Cerebellar nuclear complex (tissue), 1 donor: ENCODE measurements at places on chromosomes 1 and 21.

- DNase-seq = no peak
Measured at GRCh38 chr1:2587071-2587859, 688 bp downstream of the PRXL2B start.

GRCh38 chr21:14312871-14313270 lies 70.1 kb downstream of the HSPA13 start:
- DNase-seq = no peak

GRCh38 chr1:68211761-68212380 lies 20.5 kb downstream of the WLS start:
- no peak for DNase-seq

DNA sequence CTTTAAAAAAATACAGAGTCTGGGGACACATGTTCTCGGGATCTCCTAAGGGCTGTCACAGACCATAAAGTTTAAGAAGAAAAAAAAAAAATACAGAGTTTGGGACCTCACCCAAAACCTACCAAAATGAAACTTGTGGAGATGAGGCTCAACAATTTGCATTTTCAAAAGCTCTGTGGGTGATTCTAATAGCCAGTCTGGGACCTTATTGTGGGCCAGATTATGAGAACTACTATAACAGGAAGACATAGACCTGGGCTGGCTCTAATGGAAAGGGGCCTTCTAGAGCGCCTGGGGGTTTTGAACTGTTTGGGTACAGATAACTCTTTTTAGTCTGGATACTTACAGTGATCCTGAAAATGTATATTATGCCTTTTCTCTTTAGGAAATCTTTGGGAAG lies 69.1 kb downstream of the LAMC1 start:
- no peak for DNase-seq

DNA sequence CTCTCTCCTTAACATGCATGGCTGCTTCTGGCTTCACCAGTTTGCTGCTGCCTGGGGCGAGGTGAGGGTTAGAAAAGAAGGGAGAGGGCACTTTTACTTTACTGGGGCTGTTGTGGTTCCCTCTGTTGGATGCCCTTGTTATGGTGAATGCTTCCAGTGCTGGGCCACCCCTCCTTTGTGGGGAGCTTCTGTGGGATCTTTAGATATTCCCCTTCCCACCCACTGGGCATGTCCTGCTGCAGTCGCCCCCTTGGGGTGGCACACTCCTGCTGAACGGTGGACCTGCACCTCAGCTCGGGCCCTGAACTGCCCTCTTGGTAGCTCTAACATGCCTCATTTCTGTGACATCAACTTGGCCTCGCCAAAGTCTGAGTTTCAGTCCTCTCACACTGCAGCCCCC lies 6.0 kb downstream of the TNN start:
- DNase-seq = no peak

DNA sequence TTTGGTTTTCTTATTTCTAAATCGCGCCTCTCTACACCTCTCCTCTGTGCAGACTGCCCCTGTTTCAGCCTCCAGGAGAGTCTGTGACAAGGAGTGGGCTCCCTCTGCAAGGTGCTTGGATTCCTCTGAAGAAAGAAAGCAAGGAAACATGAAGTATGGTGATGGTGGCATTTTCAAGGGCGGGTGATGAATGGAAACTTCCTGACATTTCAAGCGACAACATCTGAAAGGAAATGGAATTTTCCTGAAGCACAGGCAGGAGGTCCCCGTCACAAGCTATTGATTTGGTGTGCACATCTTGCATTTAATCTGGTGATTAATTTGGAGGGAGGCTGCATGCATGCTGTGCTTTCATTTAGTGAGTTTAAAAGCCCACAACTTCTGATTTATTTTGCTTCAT lies 164.6 kb upstream of the FGGY start:
- DNase-seq = no peak

DNA sequence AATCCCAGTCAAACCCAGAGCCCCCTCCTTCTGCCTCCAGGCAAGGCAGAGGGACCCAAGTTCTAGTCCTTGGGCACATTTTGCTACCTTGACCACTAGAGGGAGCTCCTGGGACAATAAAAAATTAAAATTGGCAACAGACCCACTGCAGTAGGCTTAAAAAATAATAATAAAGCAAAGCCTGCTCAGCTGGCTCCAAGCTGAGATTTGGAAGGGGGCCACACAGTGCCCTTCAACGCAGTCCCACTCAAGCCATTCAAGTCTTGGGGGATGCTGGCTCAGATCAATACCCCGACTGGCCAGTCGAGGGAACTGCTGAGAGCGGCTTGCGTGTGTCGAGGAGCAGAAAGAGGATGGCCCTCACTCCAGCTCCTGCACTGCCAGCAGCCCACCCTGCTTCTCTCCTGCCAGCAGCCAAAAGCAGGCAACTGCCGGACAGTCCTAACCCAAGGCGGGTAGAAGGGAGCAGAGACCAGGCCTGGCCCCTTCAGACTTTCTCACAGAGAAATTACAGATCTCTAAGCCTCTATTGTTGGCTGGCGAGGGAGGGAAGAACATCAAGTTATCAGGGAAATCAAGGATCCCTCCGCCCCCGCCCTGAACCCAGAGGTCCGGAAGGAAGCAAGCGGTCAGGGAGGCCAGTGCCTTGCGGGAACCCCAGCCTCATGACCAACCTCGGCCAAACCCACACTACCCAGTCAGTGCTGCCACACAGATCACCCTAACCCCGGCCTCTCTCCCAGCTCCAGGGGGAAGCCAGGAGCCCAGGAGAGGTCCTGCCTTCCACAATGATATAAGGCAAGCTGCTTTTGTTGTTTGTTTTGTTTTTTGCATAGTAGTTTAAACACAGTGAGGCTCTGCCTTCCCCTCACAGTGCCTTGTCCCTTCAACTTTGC lies 4.9 kb upstream of the ALDH4A1 start:
- DNase-seq = peak; percentile 26

DNA sequence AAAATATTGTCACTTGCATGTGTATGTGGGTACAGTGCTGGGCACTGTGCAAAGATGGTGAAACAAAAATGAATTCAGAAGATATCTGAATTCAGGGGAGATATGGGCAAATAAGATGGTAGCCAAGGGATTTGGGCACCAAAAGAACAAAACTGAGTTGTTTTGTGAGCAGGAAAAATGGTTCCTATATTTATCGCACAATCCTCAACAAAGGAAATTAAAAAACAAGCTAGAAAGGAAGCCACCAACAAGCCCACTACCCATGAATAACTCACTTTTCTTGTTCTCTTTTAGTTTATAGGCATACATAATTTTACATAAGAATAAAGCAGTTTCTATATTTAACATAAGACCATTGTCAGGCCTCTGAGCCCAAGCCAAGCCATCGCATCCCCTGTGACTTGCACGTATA lies 40.7 kb upstream of the VASH2 start:
- DNase-seq = no peak

DNA sequence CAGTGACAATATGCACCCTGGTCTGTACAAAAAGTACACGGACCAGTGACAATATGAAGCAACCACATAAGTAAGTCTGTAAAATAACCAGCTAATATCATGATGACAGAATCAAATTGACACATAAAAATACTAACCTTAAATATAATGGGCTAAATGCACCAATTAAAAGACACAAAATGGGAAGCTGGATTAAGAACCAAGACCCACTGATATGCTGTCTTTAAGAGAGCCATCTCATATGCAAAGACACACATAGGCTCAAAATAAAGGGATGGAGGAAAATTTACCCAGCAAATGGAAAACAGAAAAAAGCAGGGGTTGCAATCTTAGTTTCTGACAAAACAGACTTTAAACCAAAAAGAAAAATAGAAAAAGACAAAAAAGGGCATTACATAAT lies 70.4 kb upstream of the VCAM1 start:
- no peak for DNase-seq
